ENCODE measurements at places on chromosomes 7 and 10.

GRCh38 chr7:154287356-154287755 is 235.2 kb downstream of the DPP6 start:
- DNase-seq, result no peak

- no peak for DNase-seq
Observed at GRCh38 chr7:99707096-99707495, 27.3 kb upstream of the CYP3A5 start.

- no peak for DNase-seq
Observed at GRCh38 chr7:137820156-137820555, 26.6 kb downstream of the DGKI start.

DNA sequence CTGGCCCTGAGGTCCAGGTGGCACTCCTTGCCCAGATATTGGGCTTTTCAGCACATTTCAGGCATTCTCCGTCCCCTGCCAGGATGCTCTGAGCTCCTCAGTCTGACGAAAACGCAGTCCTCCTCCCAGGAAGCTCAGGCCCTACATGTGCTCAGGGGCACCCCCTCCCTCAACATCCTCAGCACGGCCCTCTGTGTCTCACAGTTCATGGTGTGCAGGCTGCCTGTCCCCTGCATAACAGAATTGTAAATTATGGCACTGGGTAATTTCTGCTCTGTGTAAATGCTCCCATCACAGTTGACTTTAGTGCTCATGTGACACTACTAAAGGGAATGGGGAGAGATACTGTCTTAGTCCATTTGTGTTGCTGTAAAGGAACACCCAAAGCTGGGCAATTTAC is 563.8 kb downstream of the DNAJB6 start:
- no peak for DNase-seq

- no peak for DNase-seq
Observed at GRCh38 chr10:21668831-21669230, 134.8 kb downstream of the MLLT10 start.

DNA sequence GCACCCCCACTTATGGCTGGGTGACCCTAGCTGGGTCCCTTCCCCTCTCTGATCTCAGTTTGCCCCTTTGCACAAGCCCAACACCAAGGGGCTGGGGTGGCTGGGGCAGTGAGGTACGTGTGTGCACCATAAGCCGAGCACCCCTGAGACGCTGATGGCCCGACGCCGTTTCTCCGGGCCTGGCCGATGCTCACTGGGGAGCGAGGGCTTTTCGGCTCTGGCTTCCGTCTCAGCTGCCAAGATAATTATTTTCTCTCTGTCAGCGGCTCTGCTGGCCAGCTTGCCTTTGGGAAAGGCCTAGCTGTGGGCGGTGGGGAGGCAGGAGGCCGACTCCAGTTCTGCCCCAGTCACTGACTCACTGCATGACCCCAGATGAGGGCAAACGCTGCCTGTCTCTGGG is 91.0 kb downstream of the ZMIZ1 start:
- no peak for DNase-seq

DNA sequence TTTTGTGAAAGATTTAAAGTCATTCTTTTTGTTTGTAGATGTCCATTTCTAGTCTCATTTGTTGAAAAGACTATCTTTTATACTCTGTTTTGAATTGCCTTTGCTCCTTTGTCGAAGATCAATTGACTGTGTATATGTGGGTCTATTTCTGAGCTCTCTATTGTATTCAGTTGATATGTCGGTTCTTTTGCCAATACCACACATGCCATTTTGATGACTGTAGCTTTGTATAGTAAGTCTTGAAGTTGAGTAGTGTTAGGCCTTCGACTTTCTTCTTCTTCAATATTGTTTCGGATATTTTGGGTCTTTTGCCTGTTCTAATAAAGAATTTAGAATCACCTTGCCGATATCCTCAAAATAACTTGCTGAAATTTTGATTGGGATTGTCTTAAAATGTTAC is 104.5 kb downstream of the CCSER2 start:
- DNase-seq, result no peak

DNA sequence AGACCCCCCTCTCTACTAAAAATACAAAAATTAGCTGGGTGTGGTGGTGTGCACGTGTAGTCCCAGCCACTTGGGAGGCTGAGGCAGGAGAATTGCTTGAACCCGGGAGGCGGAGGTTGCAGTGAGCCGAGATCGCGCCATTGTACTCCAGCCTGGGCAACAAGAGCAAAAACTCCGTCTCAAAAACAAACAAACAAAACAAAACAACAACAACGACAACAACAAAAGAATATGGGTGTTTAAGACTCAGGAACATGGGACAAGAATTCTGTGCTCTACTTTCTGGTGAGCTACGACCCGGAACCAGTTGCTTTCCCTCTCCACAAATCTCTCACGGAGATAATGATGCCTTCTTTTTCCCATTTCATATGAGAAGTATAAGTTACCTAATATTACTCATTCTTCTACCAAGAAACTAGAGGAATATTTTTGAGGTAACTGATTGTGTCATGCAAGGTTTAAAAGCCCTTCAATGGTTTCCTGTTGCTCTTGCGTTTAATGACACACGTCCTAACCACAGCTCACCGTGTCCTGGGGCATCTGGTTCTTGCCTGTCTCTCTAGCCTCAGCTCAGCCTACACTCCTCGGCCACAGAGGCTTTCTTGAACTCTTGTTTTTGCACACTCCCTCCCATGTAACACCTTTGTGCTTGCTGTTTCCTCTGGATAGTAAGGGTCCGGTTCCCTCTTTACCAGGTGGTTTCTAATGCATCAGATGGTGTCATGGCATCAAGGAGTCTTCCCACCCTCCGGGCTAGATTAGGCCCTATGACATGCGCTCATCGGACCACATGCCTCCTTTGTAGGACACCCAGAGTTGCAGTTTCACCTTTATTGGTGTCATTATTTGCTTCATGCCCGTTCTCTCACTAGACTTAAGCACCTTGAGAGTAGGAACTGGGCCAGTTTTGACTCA is 67.5 kb downstream of the PFKFB3 start:
- DNase-seq, result no peak

- no peak for DNase-seq
Observed at GRCh38 chr7:8221567-8221966, 40.4 kb downstream of the ICA1 start.

GRCh38 chr7:94374721-94375566 is 19.8 kb upstream of the COL1A2 start:
- no peak for DNase-seq

DNA sequence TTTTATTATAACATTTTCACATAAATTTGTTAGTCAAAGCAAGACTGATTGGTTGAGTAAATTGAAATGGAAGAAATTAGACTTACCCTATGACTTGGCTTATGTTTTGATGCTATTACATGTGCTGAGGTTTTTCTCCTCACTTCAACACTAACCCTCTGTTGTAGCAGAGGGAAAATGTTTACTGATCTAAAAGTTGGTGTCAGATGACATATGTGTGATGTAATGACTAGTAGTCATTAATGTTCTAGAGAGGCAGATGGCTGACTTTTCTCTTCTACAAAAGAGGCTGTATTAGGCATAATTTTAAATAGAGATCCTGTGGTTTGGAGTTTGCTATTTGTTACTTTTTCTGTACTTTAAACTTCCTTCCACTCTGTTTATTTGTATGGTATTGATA is 266.0 kb downstream of the BBS9 start:
- DNase-seq, result peak; percentile 94

DNA sequence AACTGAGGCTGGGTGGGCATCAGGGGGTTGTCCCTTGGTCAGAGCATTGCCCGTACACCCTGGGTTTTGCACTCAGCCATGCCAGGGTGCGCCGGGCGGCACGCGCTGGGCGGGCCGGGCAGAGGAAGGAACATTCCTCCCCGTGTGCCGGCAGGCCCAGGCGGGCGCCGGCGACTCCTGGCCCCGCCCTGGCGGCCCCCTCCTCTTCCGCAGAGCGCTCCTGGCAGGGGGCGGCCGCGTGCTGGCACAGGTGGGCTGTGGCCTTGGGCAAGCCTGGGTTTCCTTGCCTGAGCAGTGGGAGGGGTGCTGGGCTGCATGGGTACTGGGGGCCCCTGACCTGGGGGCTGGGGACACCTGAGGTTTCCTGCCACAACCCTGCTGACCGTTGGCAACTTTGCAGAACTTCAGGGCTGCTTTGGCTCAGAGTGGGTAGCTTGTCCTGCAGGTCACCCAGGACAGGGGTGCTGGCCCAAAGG is 3.9 kb downstream of the LFNG start:
- DNase-seq, result peak; percentile 99

DNA sequence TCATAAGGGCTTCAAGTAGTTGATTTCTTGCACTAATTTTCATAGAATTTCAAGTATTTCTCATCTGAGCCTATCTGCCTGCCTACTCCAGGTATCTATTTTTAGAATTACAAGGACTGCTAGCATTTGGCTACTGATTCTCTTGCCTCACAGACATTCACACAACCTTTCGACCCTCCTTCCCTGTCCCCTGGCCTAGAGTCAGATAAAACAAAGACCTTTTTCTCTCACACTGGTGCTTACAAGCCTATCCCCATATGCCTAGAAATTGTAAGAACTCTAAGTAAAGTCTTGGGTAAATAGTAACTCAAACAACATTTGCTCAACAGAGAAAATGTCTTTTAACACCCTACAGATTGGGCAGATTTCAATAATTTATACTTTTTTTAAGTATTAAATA is 6.3 kb downstream of the GPAM start:
- no peak for DNase-seq

- no peak for DNase-seq
Observed at GRCh38 chr10:129867631-129868179, 96.4 kb downstream of the EBF3 start.

- no peak for DNase-seq
Observed at GRCh38 chr10:5560142-5560816, 35.5 kb downstream of the CALML3 start.

GRCh38 chr10:32388258-32389027 is 41.5 kb upstream of the EPC1 start:
- DNase-seq, result no peak

GRCh38 chr10:112949143-112949823 is 764 bp upstream of the TCF7L2 start:
- DNase-seq, result peak; percentile 56

GRCh38 chr10:7958442-7958841 is 96.0 kb upstream of the GATA3 start:
- no peak for DNase-seq

Data from NCI-H510A treated with DMSO at 0.1 percent for 48 hours (cell line).